ENCODE measurements at places on chromosomes 12 and 14.

DNA sequence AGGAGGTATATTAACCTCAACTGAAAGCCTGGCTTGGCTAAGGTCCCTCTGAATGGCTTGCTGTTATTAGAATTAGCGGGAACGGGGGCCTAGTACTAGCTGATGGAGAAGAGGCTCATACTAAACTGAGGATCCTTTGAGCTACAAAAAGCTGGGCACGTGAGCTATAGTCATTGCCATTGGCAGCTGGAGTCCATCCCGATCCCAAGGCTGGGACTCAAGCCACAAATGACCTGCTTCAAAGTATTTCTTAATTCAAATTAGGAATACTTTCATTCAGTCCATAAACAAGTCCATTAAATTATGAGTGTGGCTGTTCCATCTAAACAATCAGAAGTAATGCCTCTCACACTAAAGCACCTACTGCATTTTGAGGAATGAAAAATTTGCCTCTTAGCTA lies 114.5 kb downstream of the DACT1 start:
- no peak for DNase-seq

DNA sequence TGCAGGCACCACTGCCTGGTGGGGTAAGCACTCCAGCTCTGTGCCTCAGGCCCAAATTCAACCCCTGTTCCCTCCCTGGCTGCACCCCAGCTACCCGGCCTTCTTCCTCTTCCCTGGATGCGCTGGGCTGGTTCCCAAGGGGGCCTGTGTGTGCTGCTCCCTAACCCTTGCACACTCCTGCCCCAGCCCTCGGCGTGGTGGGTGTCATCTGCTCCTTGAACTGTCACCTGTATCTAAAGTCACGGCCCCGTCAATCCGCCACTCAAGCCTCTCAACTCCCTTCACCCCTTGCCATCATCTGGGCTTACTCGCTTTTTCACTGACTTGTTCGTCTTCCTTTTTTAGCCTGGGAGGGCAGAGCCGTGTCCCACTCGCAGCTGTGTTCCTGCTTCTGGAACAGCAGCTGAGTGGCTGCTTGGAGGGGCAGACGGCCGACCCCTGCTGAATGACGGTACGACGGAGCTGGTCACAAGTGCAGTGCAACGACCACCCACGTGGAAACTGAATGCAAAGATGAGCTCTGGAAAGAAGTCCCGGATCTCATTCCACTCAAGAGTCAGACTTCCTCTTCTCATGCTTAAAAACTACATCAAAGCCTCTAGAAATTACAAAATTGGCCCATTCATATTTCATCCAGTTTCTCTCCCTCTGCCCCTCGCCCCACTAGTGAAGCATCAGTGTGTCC lies 138.9 kb downstream of the PIWIL1 start:
- DNase-seq: no peak

DNA sequence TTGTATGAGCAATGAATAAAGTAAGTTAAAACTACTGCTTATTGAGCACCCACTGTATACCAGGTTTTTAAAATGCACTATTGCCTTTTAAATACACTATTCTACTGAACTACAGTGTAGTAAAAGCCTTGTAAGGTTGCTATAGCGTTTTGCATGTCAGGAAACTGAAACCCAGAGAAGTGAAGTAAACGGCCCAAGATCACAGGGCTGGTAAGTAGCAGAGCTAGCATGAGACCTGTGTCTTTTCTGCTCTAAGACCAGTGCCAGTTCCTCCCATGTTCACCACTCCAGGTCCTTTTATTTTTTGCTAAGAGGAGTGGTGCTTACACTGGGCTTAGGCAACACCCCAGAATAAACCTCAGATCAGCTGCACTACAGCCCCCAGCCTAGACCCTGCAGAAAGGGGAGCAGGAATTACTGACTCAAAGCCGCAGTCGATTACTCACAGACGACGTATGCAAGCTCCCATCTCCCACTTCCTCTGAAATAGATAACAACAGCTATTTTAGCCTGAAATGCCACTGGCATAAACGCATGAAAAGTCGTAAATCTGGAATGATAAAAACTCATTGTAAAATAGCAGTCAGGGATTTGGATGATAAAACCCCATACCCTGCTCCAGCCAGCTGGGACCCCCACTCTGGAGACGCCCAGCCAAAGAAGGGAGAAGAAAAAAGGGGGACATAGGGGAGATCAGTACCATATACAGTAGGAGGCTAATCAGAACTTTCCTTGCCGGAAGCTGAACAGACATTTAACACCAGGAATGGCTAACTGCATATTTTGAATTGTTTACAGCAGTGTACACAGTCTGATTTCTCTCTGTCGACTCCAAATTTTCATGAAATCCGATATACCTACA lies 108.3 kb downstream of the NUAK1 start:
- DNase-seq: no peak

- no peak for DNase-seq
These were observed 369.1 kb downstream of the NPAS3 start for GRCh38 chr14:33307691-33308251.

- DNase-seq: no peak
These were observed 198.9 kb downstream of the ADGRD1 start for GRCh38 chr12:131152587-131152986.

- no peak for DNase-seq
These were observed 49.8 kb downstream of the CDC42BPB start for GRCh38 chr14:103007555-103007954.

DNA sequence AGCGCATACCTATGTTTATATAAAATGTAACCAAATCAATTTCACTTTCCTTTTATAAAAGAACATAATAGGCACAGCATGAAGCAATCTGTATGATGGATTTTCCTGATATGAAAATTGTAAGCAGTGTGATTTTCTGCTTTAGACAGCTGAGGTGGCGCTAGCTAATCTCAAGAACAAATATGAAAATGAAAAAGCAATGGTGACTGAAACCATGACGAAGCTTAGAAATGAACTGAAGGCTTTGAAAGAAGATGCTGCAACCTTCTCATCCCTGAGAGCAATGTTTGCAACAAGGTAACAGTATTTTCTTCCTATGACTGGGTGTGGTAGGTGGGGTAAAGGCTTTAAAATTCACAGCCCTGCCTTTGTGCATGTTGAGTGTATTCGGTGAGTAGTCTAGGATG lies 65.0 kb upstream of the FGD4 start:
- no peak for DNase-seq

DNA sequence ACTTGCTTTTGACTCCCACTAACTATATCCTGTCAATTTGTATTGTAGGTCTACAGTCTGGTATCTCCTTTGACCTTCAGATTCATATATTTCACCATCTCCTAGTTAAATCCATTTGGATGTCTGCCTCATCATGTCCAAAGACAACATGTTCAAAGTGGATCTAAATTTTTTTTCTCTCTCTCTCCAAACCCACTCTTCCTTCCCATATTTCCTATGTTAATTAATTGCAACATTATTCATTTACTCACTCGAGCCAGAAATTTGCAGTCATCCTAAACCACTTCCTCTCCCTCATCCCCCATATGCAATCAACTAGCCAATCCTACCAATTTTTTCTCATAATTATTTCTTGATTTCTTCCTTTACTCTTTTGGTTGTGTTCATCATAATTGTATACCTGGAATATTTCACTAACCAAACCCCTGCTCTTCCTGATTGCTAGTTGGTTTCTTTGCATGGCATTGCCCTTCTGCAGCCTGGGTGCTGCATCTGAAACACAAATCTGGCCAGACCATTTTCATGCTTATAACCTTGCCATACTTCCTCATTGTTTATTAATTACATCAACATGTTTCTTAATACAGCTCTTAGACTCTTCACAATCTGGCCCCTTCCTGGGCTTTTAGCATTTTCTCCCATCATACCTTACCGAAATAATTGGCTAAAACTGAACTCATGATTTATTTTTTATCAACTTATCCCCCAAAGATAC lies 442.2 kb downstream of the ADAMTS20 start:
- no peak for DNase-seq

DNA sequence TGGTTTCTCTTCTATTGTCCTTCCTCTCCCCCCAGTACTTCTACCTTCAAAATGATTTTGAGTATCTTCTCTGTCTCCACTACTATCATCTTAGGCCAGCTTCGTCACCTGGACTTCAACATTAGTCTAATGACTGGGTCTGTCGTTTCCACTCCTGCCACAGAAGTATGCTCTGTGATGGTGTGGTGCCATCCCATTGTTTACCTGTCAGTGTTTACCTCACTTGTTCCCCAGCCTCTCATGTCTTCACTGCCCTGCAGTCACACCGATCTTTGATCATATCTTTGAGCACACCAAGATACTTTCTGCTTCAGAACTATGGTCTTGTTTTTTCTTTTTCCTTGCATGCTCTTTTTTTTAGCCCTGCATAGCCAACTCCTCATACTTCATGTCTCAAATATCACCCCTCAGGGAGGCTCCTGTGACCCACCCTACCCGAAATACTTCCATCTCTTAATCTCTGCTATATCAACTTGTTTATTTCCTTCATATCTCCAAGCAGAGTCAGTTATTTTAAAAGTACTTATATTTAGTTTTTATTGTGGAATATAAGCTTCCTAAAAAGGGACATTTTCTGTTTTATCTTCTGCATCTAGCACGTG lies 60.4 kb downstream of the ANO6 start:
- no peak for DNase-seq

GRCh38 chr14:54446161-54446693 lies 5.1 kb upstream of the CNIH1 start:
- DNase-seq: peak; percentile 53

GRCh38 chr12:31257784-31258183 lies 68.2 kb downstream of the SINHCAF start:
- no peak for DNase-seq

- DNase-seq: no peak
These were observed 123.7 kb downstream of the GRIN2B start for GRCh38 chr12:13857750-13858149.

- DNase-seq: no peak
These were observed 58.8 kb upstream of the LTA4H start for GRCh38 chr12:96094201-96094600.

DNA sequence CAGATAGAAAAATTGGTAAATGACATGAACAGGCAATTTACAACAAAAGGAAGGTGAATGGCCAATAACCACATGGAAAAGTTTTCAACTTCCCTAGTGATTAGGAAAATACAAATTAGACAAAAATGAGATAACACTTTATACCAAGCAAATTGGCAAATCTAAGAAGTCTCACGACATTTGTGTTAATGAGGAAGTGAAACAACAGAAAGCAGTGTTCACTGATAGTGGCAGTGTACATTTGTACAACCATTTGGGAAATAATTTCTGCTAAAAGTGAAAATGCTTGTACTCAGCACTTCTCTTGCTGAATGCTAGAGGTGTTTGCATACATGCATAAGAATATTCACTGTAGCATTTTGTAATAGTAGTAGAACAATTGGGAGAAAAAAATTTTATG lies 126.6 kb downstream of the LLPH start:
- DNase-seq: no peak

DNA sequence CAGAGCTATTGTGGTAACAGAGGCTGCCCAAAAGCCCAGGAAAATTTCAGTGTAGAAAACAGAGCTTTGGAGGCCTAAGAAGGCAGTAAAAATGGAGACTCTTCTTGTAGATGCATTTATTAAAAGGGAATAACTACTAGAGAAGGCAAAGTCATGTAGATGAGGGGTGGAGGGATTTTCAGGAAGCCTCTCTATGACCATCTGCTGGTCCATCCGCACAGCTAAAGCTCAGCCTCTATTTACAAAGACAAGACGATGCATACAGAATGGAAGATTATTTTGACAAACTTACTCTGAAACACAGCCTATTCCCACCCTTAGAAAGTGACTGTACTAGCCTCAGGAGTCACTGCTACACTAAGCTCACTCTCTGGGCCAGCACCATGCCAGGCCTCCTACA lies 71.4 kb downstream of the GLRX5 start:
- no peak for DNase-seq

DNA sequence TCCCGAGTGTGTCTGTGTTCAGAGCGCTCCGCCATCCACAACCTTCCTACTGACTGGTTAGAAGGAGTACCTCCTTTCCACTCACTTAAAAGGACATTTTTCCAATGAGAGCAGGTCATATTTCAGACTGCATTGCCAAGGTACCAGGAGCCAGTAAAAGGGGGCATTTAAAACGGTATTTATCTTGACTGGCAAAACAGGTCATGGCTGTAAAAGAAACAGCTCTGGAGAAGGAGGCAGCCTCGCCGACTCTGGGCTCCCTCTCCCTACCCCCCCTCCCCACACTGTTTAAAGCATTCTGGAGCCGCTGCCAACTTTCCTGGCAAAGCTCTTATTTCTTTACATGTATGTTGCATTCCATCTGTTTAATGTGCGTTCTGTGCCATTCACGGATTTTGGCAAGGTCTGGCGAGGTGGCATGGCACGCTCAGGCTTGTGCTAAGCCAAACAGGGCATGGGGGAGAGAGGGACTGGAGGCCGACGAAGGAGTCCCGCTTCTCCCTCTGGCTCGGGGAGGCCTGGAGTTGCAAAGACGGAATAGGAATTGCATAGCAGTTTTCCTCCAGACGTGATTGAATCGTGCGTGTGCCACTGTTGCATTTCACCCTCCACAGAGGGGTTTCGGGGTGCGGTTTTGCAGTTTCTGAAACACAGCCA lies 41.2 kb upstream of the MED13L start:
- DNase-seq: no peak

- no peak for DNase-seq
These were observed at the start of gene DEGS2 for GRCh38 chr14:100159094-100159864. Gene DEGS2, minus strand, starts transcription at chr14:100159645. Its CDS starts 58 bp downstream, at chr14:100159587.

GRCh38 chr12:70581208-70581607 lies 56.0 kb downstream of the PTPRB start:
- DNase-seq: no peak

DNA sequence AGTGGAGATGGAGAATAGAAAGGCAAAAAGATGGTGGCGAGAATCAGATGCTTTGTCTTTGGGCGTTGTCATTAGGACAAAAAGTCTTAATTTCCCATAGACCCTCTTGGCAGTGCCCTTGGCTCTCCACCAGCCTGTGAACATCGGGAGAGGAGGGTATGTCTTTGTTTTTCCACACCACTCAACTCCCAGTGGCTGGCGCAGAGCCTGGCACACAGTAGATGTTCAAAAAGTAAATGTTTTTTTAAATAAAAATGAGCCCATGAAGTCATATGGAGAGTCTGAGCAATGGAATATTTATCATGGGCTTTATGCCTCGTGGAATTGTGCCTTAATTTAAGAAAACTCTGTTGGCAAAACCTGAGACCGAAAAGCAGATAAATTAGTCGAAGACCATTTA lies 90.4 kb downstream of the SRGAP1 start:
- DNase-seq: no peak

DNA sequence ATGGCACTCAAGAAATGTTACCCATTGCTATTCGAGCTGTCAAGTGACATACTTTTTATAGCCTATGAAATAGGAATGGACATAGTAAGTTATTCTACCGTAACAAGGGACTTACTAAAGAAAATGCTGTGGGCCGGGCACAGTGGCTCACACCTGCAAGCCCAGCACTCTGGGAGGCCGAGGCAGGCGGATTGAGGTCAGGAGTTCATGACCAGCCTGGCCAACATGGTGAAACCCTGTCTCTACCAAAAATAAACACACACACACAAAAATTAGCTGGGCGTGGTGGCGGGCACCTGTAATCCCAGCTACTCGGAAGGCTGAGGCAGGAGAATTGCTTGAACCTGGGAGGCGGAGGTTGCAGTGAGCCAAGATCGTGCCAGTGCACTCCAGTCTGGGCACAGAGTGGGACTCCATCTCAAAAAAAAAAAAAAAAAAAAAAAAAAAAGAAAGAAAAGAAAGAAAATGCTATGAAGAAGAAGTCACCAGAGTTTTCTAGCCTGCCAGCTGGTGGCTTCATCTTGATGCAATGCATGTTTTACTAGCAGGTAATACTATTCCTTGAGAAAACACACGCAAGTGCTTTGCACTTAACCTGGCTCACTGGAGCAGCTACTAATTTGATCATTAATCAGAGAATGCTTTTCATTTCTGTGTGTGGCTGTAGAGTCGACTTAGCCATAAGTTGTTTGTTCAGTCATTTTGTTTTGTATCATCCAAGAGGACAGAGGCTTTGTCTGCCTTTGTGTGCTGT lies 166.7 kb upstream of the MYL2 start:
- no peak for DNase-seq

All from left renal pelvis (tissue), 4 donors.